Spleen (tissue), 13 donors: ENCODE measurements at places on chromosomes 6 and 20. TPM values are rescaled to one million over a fixed set of nuclear protein-coding genes. Genes with fewer than 3 reads are reported as not detected.

DNA sequence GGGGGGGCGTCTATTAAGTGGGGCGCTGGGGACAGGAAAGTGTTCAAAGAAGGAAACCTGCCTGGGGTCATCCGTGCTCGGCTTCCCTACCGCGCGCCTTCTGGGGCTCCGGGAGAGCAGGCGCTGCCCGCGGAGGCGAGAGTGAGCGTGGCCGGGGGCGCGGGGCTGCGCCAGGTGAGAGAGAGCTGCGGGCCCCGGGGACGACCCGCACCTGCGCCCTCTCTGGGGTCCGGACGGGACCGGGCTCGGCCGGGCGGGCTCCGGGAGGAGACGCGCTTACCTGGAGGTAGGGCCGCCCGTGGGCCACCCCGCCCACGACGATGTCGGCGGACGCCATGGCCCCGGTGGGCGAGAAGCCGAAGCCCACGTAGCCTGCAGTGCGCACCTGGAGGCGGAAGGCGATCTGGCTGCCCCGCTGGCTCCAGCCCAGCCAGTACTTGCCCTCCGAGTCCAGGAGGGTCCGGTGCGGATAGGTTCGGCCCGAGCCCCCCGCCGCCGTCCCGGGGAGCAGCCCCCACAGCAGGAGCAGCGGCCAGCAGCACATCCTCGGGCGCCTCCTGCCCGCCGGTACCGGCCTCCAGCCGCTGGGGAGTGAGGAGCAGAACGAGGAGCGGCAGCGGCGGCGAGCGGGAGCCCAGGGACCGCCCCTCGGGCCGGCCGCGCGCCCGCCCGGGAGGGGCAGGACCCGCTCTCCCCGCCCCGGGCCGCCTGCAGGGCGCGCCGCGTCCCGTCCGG, at the start of gene MOXD1:
Gene MOXD1 (minus strand): TSS at position 593 of the 735 bp plus-strand sequence. CDS start 49 bp downstream, at position 544.
- peaks cover 40% of the 10 kb centered on the region for H3K27me3 ChIP-seq
- no peaks in the 10 kb centered on the region for H3K36me3 ChIP-seq
- no peaks in the 10 kb centered on the region for H3K4me1 ChIP-seq

DNA sequence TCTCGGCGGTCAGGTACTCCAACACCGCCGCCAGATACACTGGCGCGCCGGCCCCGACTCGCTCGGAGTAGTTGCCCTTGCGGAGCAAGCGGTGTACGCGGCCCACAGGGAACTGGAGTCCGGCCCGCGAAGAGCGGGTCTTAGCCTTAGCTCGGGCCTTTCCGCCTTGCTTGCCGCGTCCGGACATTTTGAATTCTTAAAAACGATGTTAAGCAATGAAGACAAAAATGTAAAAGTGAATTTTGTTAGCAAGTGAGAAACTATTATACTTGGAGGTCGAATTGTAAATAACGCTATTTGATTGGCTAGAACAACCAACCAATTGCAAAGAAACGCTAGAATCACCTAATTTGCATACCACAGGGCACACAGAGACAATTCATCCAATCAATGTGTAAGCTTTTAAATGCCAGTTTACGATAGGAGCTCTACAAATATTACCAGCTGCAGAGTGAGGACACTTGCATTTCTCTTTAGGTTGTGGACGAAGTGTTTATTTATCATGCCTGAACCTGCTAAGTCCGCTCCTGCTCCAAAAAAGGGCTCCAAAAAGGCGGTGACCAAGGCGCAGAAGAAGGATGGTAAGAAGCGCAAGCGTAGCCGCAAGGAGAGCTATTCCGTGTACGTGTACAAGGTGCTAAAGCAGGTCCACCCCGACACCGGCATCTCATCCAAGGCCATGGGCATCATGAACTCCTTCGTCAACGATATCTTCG, 112.0 kb downstream of the HFE start:
- peak overlapping the region; percentile 35 for H3K4me3 ChIP-seq
- no peaks in the 10 kb centered on the region for H3K27me3 ChIP-seq
- peaks cover 2% of the 10 kb centered on the region for H3K4me1 ChIP-seq
- H3K36me3 ChIP-seq, result no peaks in the 10 kb centered on the region
- DNase-seq, result peak; percentile 96

DNA sequence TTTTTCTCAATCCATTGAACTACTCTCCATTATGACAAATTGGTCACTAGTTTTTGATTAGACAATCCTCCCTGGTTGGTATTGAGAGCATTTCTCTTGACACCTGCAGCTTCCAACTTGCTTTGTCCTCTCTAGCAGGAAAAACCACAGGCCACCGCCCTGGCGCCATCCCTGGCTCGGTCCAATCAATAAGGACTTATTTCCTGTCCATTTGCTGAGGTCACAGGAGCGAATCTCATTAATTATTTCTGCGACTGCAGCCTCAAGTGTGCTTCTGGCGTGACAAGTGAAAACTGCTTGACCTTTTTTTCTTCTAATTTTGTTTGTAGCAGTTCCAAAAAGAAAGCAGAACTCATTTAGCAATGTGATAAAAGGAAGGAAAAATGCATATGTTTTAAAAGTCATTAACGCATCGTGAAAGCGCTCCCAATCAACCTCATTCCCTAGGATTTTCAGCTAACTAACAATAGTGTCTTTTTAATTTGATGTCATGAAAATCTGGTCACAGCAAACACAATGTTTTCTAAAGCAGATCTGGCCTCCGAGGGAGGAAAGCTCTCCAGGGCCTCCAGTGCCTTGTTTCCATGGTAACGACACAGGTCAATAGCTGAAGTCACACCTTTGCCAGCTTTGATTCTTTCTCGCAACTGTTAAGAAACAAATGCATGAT, 39.0 kb upstream of the BEND3 start:
- no peak overlapping the region for H3K27ac ChIP-seq
- H3K36me3 ChIP-seq, result no peaks in the 10 kb centered on the region
- DNase-seq, result no peak

DNA sequence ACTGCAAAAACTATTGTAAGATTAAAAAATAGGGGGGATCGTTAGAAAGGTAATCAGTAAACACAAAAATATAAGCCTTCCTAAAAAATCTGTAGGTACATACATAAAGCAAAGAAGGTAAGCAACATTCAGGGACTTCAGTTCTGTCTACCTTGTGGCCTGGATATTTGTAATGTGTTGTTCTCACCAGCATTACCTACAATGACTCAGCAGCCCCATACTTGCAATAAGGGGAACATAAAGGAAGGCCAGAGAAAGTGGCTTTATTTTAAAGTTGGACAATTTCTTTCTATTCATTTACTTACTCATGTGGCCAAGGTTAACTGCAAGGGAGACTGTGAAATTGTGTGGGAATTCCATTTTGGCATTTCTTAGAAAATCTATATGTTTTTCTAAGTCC, 277.2 kb upstream of the PREP start:
- H3K4me3 ChIP-seq, result no peak overlapping the region
- no peaks in the 10 kb centered on the region for H3K4me1 ChIP-seq
- no peak for DNase-seq
- H3K36me3 ChIP-seq, result no peaks in the 10 kb centered on the region
- H3K27me3 ChIP-seq, result no peaks in the 10 kb centered on the region

DNA sequence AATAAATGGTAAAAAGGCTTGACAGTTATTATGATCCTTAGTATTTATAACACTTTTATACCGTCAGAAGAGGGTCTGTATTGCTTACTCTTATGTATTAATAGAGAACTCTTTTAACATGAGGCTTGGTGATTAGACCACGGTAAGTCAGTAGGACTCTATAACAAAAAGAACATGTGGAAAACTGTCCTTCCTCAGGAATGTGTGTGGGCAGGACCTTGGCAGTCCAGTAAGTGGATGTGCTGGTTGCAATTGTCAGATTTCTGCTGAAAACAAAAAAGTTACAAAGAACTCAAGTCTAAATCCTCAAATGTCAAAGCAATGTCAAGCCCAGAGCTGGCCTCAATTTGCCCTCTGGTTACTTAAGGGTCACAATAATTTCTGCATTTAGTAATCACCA, 81.1 kb downstream of the PLCG1 start:
- no peaks in the 10 kb centered on the region for H3K27me3 ChIP-seq
- DNase-seq, result no peak
- no peak overlapping the region for H3K27ac ChIP-seq
- H3K4me1 ChIP-seq, result no peaks in the 10 kb centered on the region

GRCh38 chr6:56624046-56624727, 18.5 kb downstream of the DST start:
- peaks cover 42% of the 10 kb centered on the region for H3K36me3 ChIP-seq
- no peak overlapping the region for H3K27ac ChIP-seq
- no peaks in the 10 kb centered on the region for H3K27me3 ChIP-seq
- H3K4me1 ChIP-seq, result no peaks in the 10 kb centered on the region

Gene FAM162B
- total RNA-seq, result not detected

Gene GCLC
- 109 TPM for total RNA-seq

DNA sequence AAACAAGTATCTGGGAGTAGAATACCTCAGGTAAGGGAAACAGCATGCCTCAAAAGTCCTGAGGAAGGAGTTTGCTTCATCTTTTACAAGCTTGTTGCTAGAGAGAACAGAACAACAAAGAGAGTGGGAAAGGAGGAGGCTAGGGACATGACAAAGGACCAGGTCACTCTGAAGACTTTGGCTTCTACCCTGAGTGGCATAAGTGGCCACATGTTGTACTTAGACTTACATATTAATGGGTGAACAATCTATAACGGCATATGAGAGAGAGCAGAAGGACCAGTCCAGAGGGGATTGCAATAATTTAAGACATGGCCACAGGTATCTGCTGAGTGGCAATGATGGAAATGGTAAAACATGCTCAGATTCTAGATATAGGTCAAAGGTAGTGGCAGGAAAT, 668.3 kb upstream of the ADGRB3 start:
- H3K4me1 ChIP-seq, result no peaks in the 10 kb centered on the region
- H3K27ac ChIP-seq, result no peak overlapping the region
- H3K4me3 ChIP-seq, result no peak overlapping the region
- no peaks in the 10 kb centered on the region for H3K36me3 ChIP-seq

DNA sequence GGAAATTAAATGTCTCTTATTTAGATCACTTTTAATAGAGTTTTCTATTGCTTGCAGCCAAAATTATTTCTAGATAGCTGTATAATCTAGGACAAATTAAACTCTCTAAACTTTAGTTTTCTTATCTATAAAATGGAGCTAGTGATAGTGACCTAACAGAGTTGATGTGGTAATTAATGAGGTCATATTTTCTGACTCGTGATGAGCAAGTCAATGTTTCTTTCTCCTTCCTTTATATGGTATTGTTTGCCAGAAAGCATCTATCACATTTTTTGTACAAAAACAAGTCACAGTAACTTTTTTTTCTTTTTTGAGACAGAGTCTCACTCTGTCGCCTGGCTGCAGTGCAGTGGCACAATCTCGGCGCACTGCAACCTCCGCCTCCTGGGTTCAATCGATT, 267.7 kb downstream of the FARS2 start:
- no peak for DNase-seq
- no peak overlapping the region for H3K4me3 ChIP-seq
- no peak overlapping the region for H3K27ac ChIP-seq
- H3K4me1 ChIP-seq, result no peaks in the 10 kb centered on the region

Gene MCHR2
- not detected for total RNA-seq

Gene ANGPT4
- not detected for total RNA-seq

DNA sequence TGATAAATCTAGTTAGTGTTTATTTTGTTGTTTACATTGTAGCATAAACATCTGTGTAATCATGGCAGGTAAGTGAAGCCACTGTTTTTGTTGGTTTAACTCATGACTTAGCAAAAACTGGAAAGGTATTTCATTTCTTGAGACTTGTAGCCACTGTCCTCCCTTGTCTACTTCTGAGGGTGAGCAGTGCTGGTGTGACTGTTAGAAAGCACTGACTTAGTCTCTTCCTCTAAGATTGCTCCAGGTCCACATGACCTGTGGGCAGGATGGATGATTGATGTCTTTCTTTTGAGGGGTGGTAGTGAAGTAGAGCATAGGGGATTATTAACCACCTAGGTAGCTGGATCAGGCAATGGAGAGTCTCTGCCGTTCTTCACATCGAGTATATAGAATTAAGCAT, 203.8 kb downstream of the ARID1B start:
- peaks cover 93% of the 10 kb centered on the region for H3K4me1 ChIP-seq
- no peak for DNase-seq
- H3K4me3 ChIP-seq, result no peak overlapping the region
- H3K36me3 ChIP-seq, result no peaks in the 10 kb centered on the region
- H3K27me3 ChIP-seq, result no peaks in the 10 kb centered on the region

- no peaks in the 10 kb centered on the region for H3K4me1 ChIP-seq
- H3K4me3 ChIP-seq, result no peak overlapping the region
- no peak for DNase-seq
- no peak overlapping the region for H3K27ac ChIP-seq
- H3K36me3 ChIP-seq, result peaks cover 99% of the 10 kb centered on the region
Measured at GRCh38 chr20:4798010-4798409, 76.3 kb downstream of the PRND start.

DNA sequence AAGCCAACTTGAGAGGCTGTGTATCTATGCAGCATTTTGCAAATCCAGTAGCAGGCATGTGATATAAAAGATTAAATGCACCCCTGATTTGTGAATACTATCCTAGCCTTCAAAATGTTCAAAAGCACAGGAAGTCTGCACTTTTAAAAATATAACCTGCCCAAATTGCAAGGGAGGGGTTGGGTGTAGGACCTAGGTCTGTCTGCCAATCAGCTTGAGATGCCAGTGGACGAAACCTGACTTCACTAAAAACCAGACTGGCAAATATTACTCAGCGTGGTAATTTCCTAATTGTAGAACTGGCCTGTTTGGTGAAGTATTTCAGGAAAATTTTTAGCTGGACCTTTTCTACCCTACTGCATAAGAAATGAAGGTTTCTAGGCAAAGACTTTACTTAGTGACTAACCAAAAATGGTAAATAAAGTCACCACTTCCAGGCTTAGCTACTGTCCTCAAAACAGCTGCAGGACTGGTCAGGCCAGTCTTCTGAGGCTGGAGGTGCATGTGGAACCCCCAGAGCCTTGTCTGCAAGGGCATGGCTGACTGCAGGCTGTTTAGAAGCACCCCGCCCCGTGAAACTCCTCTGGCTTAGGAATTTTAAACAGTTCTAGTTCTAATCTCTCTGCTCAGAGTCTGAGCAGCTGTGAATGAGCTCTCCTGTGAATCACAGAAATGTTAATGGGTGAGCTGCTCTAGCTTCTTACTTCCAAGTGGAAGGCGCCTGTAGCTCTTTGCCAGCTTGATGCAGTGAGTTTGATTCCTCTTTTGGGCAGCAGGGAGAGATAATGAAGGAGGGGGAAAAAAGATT, 104.4 kb upstream of the ESR1 start:
- H3K4me1 ChIP-seq, result peaks cover 13% of the 10 kb centered on the region
- no peak for DNase-seq
- H3K36me3 ChIP-seq, result no peaks in the 10 kb centered on the region
- H3K27ac ChIP-seq, result no peak overlapping the region
- H3K27me3 ChIP-seq, result no peaks in the 10 kb centered on the region
